ENCODE measurements at places on chromosomes 2 and 18. TPM values are rescaled to one million over a fixed set of nuclear protein-coding genes. Genes with fewer than 3 reads are reported as not detected.

Gene TNFAIP6
- 1.1 TPM for polyA plus RNA-seq

Gene RAPGEF4
- polyA plus RNA-seq: 1.2 TPM

Gene DYNAP
- 1.1 TPM for polyA plus RNA-seq

Gene IL36RN
- not detected for polyA plus RNA-seq

Gene DQX1
- polyA plus RNA-seq: 1.1 TPM

Gene RESP18
- polyA plus RNA-seq: not detected

Gene DNER
- 7.7 TPM for polyA plus RNA-seq

Gene OTOS
- 0.19 TPM for polyA plus RNA-seq

Gene WDR7
- polyA plus RNA-seq: 9.1 TPM

Gene CRYBA2
- not detected for polyA plus RNA-seq

Gene DSG4
- polyA plus RNA-seq: not detected

Gene PRKAG3
- polyA plus RNA-seq: not detected

Gene ZNF804A
- polyA plus RNA-seq: 0.02 TPM

Gene SCTR
- 0.61 TPM for polyA plus RNA-seq

Gene POTEE
- polyA plus RNA-seq: 0.44 TPM

Gene RNF144A
- 14.0 TPM for polyA plus RNA-seq

Gene PHOSPHO2
- polyA plus RNA-seq: 1.9 TPM

Gene POU3F3
- 0.02 TPM for polyA plus RNA-seq

Gene SCN2A
- polyA plus RNA-seq: 0.25 TPM

Gene CNTNAP5
- polyA plus RNA-seq: 0.13 TPM

Gene WIPF1
- polyA plus RNA-seq: 4.7 TPM

Gene TWIST2
- 5.4 TPM for polyA plus RNA-seq

Gene SLC9A4
- polyA plus RNA-seq: not detected

Gene ASB3
- 14.5 TPM for polyA plus RNA-seq

Gene SCN9A
- 2.0 TPM for polyA plus RNA-seq

Gene RBM43
- polyA plus RNA-seq: 1.7 TPM

Gene LIMS2
- 3.3 TPM for polyA plus RNA-seq

Gene CIB4
- not detected for polyA plus RNA-seq

Gene CELF4
- 1.6 TPM for polyA plus RNA-seq

Gene C18orf54
- 6.7 TPM for polyA plus RNA-seq

Gene CFC1
- 0.14 TPM for polyA plus RNA-seq

Gene NTSR2
- polyA plus RNA-seq: 0.09 TPM

Gene NEU4
- polyA plus RNA-seq: 0.32 TPM

Gene STPG4
- polyA plus RNA-seq: not detected

Gene PRSS56
- polyA plus RNA-seq: 0.03 TPM

Gene SFTPB
- not detected for polyA plus RNA-seq

Gene SERPINB3
- 0.18 TPM for polyA plus RNA-seq

Gene IL18RAP
- not detected for polyA plus RNA-seq

Gene ARMC9
- 17.6 TPM for polyA plus RNA-seq

Gene MROH2A
- polyA plus RNA-seq: not detected

Gene ZNF512
- 13.1 TPM for polyA plus RNA-seq

Gene CLHC1
- 2.6 TPM for polyA plus RNA-seq

Gene LCT
- polyA plus RNA-seq: not detected

Gene CARF
- polyA plus RNA-seq: 2.0 TPM

Gene HRH4
- 0.02 TPM for polyA plus RNA-seq

Gene ADAM23
- polyA plus RNA-seq: 9.9 TPM

Gene DHRS9
- polyA plus RNA-seq: not detected

Gene ONECUT2
- polyA plus RNA-seq: 0.22 TPM

Gene KYNU
- polyA plus RNA-seq: 0.09 TPM

Gene CNGA3
- polyA plus RNA-seq: 0.02 TPM

Gene MPPE1
- polyA plus RNA-seq: 13.7 TPM

Gene NAT8
- not detected for polyA plus RNA-seq
